H9 (cell line): ENCODE measurements at places on chromosomes 11 and 22. TPM values are rescaled to one million over a fixed set of nuclear protein-coding genes. Genes with fewer than 3 reads are reported as not detected.

DNA sequence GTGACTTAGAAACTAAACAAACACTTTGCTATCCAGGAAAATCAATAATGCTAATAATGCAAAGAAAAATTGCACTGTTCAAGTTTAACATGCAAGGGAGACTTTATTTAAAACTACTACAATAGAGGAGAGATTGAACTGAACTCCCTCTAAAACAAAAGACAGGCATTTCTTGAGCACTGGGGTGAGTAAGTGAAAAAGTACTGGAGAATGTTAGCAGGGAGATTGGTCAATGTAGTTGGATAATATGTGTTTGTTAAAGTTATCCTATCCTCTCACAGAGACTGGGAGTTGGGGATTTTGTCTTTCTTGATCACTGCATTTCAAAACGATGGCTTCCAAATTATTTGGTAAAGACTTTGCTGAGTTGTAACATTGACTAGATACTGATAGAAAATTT, 77.6 kb downstream of the LUZP2 start:
- no peaks in the 10 kb centered on the region for H3K36me3 ChIP-seq
- DNase-seq, result no peak

GRCh38 chr11:109041876-109042275, 377.0 kb downstream of the DDX10 start:
- H3K36me3 ChIP-seq, result no peaks in the 10 kb centered on the region
- no peak for DNase-seq
- no peaks in the 10 kb centered on the region for H3K27me3 ChIP-seq
- H3K4me3 ChIP-seq, result no peak overlapping the region

DNA sequence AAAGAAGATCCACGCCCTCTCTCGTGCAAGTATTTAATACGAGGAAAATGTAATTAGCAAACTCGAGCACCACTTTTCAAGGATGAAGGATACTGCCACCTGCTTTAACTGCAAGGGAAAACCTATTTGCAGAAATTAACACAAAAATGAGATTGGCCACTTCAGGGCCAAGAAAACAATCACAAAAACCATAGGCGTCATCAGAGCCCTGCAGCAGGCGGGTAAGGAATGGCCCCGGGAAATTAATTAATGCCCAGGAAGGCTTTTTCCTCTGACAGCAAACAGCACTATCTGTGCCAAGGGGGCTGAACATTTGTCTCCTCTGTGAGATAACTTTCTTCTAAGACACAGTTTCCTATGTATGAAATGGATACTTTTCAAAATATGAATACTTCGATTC, 255.7 kb downstream of the CTTN start:
- no peak for DNase-seq
- H3K27me3 ChIP-seq, result no peaks in the 10 kb centered on the region
- H3K36me3 ChIP-seq, result peaks cover 6% of the 10 kb centered on the region

DNA sequence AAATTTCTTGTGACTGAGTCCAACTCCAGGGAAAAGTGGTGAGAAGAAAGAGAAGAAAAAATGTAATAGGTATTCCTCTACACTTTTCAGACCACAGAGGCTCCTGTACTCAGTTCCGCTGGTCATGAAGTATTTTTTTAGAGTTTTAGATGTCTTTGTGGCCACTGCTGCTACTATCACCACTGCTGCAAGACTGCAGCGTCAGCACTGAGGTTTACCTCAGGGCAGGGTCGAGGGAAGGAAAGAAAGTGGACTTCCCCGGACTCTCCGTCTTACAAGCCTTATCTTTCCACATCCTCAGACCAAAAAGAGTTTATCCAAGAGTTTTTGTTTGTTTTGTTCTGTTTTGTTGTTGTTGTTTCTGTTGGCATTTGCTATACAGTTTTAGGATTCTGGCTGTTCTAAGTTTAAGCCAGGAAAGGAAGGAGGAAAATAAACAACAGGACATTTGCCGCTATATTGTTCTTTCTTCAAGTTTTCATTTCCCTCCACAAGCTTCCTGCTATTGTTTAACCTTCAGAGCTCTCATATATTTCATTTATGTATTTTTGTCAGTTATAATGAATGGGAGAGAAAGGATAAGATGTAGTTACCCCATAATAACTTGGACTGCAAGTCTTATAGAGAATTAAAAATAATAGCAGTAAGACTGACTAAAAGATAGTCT, 919.3 kb downstream of the NTM start:
- no peak overlapping the region for H3K27ac ChIP-seq
- H3K4me1 ChIP-seq, result no peaks in the 10 kb centered on the region; the same call in 1 of the 2 replicates
- H3K36me3 ChIP-seq, result no peaks in the 10 kb centered on the region
- H3K4me3 ChIP-seq, result no peak overlapping the region
- DNase-seq, result no peak
- H3K27me3 ChIP-seq, result no peaks in the 10 kb centered on the region

DNA sequence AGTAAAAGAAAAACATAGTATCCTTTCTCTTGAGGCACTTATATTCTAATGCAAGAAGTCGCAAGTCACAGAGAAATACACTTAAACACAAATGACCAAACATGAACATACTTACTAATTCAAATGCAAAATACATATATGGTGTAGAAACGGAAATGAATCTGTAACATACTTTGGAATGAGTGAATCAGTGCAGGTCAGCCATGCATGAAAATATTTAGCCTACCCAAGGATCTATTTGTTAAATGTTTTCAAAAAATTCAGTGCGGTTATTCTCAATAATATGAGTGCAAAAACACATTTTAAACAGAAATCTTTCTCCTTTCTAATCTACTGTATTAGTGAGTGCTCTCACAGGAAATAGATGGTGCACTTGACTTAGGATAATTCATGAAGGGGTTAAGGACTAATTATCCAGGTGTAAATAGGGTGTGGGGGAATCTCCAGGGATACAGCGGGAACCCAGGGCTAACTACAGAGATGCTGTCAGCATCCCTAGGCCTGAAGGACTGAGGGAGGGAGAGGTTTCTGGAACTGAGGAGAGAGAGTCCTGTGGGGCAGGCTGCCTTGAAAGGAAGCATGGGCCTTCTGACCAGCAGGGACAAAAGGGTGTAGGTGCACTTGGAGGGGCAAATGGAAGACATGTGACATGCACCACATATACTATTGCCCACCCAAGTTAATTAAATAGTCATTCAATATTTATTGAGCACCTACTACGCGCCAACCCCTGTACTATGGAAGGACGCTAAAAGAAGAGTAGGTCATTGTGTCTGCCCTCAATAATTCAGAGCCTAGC, 139.2 kb downstream of the MAML2 start:
- no peak overlapping the region for H3K27ac ChIP-seq
- H3K4me1 ChIP-seq, result peaks cover 4% of the 10 kb centered on the region; the same call in 1 of the 2 replicates
- no peaks in the 10 kb centered on the region for H3K27me3 ChIP-seq
- H3K4me3 ChIP-seq, result no peak overlapping the region
- H3K36me3 ChIP-seq, result no peaks in the 10 kb centered on the region; the same call in 2 of the 3 replicates
- no peak for DNase-seq

- H3K27ac ChIP-seq, result no peak overlapping the region
- H3K36me3 ChIP-seq, result peaks cover 24% of the 10 kb centered on the region; the same call in 2 of the 3 replicates
- no peak overlapping the region for H3K4me3 ChIP-seq
Observed at GRCh38 chr22:20948450-20948849, 18.6 kb upstream of the AIFM3 start.

- H3K36me3 ChIP-seq, result peaks cover 6% of the 10 kb centered on the region; the same call in 1 of the 2 replicates
- H3K27me3 ChIP-seq, result no peaks in the 10 kb centered on the region; the same call in 1 of the 2 replicates
- no peak overlapping the region for H3K27ac ChIP-seq
- H3K4me1 ChIP-seq, result no peaks in the 10 kb centered on the region
- no peak overlapping the region for H3K4me3 ChIP-seq
Observed at GRCh38 chr22:39384750-39385480, 14.7 kb upstream of the TAB1 start.

- peaks cover 22% of the 10 kb centered on the region; the same call in 1 of the 2 replicates for H3K4me1 ChIP-seq
- no peak overlapping the region for H3K27ac ChIP-seq
- no peaks in the 10 kb centered on the region for H3K36me3 ChIP-seq
- no peak for DNase-seq
Observed at GRCh38 chr11:128734103-128734831, 40.4 kb downstream of the FLI1 start.

GRCh38 chr11:64240435-64241240, at the start of gene FKBP2:
FKBP2 (plus strand) TSS chr11:64241095; CDS start chr11:64242388, 1,293 bp downstream.
- DNase-seq, result peak; percentile 97
- peak within 1 kb of the TSS; percentile 85 for H3K4me3 ChIP-seq
- no peak within 1 kb of the TSS for H3K27ac ChIP-seq
- H3K36me3 ChIP-seq, result peaks cover 13% of the 10 kb centered on the region

- no peaks in the 10 kb centered on the region for H3K4me1 ChIP-seq
- DNase-seq, result peak; percentile 28
- H3K27ac ChIP-seq, result no peak overlapping the region
- H3K36me3 ChIP-seq, result no peaks in the 10 kb centered on the region
- peaks cover 2% of the 10 kb centered on the region; the same call in 1 of the 2 replicates for H3K27me3 ChIP-seq
Observed at GRCh38 chr11:2778630-2779498, 79.1 kb upstream of the KCNQ1OT1 start.

DNA sequence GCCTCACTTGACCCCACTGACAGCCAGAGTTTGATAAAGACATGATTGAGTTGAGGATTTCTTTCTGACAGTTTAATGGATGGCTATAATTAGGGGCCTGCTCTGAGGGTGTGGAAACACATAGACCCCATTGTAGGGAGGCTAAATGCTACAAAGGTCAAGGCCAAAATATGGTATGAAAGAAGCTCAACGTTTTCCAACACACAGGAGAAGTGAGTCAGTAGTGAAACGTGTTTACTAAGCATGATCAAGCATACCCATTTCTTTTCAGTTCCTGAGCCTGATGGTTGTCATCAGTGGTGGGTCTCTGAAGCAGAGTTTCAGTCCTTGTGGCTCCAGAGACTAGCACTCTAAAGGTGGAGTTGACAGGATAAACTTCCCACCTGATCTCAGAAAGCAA, 69.7 kb downstream of the SNX19 start:
- no peak overlapping the region for H3K4me3 ChIP-seq
- no peaks in the 10 kb centered on the region for H3K27me3 ChIP-seq
- no peaks in the 10 kb centered on the region for H3K4me1 ChIP-seq
- no peaks in the 10 kb centered on the region for H3K36me3 ChIP-seq
- no peak overlapping the region for H3K27ac ChIP-seq
- DNase-seq, result no peak

GRCh38 chr22:45312856-45313255, 3.1 kb downstream of the FAM118A start:
- H3K27ac ChIP-seq, result no peak overlapping the region
- DNase-seq, result no peak
- peaks cover 4% of the 10 kb centered on the region for H3K4me1 ChIP-seq

DNA sequence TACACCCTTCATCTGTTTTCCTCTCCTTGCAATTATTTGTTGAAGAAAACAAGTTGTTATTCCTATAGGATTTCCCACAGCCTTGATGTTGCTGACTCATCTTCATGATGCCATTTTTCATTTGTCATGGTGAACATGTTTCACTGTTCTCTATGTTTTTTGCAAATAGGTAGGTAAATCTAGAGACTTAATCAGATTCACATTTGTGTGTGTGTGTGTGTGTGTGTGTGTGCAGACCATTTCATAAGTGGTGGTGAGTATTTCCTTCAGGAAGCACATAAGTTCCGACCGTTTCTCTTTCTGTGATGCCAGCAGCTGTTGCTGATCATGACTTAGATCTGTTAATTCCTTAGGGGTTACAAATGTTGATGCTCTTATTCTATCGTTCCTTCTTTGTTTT, 80.3 kb upstream of the IZUMO1R start:
- peaks cover 7% of the 10 kb centered on the region for H3K36me3 ChIP-seq
- H3K27ac ChIP-seq, result no peak overlapping the region
- H3K27me3 ChIP-seq, result no peaks in the 10 kb centered on the region

- no peak overlapping the region for H3K27ac ChIP-seq
- no peak for DNase-seq
- H3K4me1 ChIP-seq, result no peaks in the 10 kb centered on the region
- H3K4me3 ChIP-seq, result no peak overlapping the region
Observed at GRCh38 chr11:59728913-59729312, 15.3 kb upstream of the OR10V1 start.

- no peak overlapping the region for H3K4me3 ChIP-seq
- no peak for DNase-seq
- no peaks in the 10 kb centered on the region for H3K27me3 ChIP-seq
- no peaks in the 10 kb centered on the region; the same call in 1 of the 2 replicates for H3K4me1 ChIP-seq
- no peaks in the 10 kb centered on the region for H3K36me3 ChIP-seq
Observed at GRCh38 chr11:63511048-63511748, 5.3 kb downstream of the LGALS12 start.

DNA sequence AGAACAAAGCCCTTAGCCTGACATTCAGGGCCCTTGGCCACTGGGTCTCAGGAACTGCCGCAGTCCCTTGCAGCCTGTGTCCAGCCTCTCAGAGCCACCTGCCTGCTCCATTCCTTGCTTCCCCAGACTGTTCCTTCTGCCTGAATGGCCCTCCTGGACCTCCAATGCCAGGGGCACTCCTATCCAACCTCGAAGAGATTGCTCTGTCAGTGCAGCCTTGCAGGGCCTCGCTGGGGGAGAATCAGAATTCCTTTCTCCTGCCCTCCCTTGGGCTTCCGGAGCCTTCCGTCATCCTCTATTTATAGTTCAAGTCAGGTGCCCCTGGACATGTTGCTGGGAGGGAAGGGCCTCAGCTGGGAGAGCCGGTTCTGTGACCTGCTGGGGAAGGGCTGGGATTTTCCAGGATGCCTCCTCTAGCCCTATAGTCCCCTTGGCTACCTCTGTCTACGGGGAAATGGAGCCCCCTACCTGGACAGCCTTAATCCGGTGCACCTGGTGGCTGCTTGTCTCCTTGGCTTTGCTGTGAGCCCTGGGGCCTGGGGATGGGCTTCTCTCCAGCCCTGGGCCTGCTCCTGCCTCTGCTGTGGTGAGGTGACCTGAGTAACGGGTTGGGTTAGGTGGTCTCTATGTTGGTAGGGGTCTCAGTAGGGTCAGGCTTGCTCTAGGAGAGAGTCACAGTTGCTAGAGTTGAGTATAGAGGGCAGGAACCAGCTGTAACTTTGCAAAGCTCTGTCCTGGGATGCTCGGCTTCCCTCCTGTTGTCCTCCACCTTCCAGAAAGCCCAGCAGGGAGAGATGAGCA, 45.9 kb upstream of the SYT7 start:
- peaks cover 6% of the 10 kb centered on the region; the same call in 1 of the 2 replicates for H3K4me1 ChIP-seq
- peak overlapping the region; percentile 22; the same call in 1 of the 2 replicates for H3K4me3 ChIP-seq
- H3K27me3 ChIP-seq, result no peaks in the 10 kb centered on the region
- DNase-seq, result peak; percentile 95

Gene OVOL1
- 5.1 and 5.7 TPM in 2 replicates for total RNA-seq

Gene SLC22A12
- not detected in 2 replicates for total RNA-seq

Gene KCNA4
- total RNA-seq, result not detected in 2 replicates

Gene DCUN1D5
- total RNA-seq, result 86.7 and 89.3 TPM in 2 replicates

Gene CALCA
- total RNA-seq, result 0.29 TPM in 1 of 2 replicates, not detected in the other

Gene C11orf16
- 0.15 TPM in 1 of 2 replicates, not detected in the other for total RNA-seq

Gene DDX25
- 6.9 and 7.4 TPM in 2 replicates for total RNA-seq
